Activated naive CD4-positive, alpha-beta T cell treated with anti-CD3 and anti-CD28 coated beads for 36 hours (primary cell): ENCODE measurements at places on chromosomes 4 and X. TPM values are rescaled to one million over a fixed set of nuclear protein-coding genes. Genes with fewer than 3 reads are reported as not detected.

The GPR101 gene
- 0.14 TPM for total RNA-seq

The ARSJ gene
- 0.05 TPM for total RNA-seq

GRCh38 chr4:159062381-159062780 lies 40.5 kb upstream of the RAPGEF2 start:
- DNase-seq = no peak

DNA sequence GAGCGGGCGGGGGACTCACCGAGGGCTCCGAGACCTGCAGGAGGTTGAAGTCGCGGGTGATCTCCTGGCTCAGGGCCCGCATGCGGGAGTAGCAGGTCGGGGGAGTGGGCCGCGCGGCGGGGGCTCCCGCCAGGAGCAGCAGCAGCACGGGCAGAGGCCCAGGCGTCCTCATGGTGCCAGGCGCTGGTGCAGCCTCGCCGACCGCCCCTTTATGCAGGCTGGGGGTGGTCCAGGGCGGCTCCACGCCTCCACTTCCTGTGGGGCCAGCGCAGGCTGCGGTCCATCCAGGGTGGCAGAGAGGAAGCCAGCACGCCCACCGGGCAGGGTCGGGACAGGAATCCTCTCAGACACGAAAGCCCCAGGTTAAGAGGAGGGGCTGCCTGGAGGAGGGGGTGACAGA lies at the start of gene CYTL1:
Gene CYTL1, minus strand, starts transcription at position 185 of the 400 bp plus-strand sequence. Its CDS starts 13 bp downstream, at position 172.
- no peak for DNase-seq

DNA sequence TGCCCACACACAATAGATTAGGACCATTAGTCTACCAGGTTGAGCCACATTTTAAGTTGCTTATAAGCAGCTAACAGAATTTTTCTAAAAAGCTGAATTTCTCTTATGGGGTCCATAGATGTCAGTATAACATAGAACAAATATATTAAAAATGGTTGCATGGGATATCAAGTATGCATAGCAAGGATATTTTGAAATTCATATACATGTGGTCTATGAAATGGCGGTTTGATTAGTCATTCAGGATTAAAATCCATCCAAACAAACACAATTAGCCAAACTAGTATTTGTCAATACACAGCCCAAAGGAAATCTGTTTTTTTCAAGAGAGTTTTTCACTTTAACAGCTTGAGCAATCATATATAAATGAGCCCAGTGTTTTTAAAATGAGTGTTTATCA lies 33.5 kb upstream of the AMOT start:
- no peak for DNase-seq
